EL (cell line): ENCODE measurements at places on chromosomes 13 and 19.

DNA sequence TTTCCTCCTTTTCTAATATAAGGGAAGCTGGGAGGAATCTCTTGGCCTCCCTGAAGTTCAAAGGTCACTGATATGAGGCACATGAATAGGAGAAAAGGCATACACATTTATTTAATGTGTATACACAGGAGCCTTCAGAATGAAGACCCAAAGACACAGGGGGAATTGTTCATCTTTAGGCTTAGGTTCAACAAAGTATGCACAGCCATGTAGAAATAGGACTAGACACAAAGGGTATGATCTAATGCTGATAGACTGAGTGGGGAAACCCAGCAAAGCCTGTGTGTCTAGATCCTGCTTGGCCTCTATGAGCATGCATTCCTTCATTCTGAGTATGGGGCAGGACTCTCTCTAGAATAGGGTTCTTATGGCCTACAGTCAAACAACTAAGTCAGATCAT, 177.1 kb upstream of the RFC3 start:
- DNase-seq: peak; percentile 32

- peak; percentile 35 for DNase-seq
Observed at GRCh38 chr19:13881251-13881691, 4.3 kb downstream of the NANOS3 start.

DNA sequence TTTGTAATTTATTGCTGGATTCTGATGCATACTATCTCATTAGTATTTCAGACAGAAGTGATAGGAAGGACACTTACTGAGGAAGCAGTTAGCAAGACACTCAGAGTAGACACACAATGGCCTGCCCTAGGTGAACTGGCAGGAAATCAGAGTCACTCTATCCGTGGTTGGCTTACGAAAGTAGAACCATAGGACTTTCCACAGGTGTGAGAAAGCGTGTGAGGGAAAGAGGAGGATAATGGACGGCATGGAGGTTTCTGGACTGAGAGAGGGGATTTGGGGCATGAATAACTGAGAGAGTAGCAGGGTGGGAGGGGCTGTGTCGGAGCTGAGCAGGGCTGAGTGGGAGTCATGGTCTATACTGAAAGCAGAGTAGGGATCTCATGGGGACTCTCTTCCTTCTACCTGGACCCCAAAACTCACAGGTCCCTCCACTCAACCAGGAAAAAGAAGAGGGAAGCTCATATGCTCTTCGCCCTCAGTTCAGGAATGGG, 18.7 kb upstream of the EID2 start:
- DNase-seq: no peak

- DNase-seq: no peak
Observed at GRCh38 chr19:51994048-51994644, 7.5 kb upstream of the ZNF350 start.

- DNase-seq: no peak
Observed at GRCh38 chr19:39540333-39540673, 342 bp upstream of the EID2 start.

DNA sequence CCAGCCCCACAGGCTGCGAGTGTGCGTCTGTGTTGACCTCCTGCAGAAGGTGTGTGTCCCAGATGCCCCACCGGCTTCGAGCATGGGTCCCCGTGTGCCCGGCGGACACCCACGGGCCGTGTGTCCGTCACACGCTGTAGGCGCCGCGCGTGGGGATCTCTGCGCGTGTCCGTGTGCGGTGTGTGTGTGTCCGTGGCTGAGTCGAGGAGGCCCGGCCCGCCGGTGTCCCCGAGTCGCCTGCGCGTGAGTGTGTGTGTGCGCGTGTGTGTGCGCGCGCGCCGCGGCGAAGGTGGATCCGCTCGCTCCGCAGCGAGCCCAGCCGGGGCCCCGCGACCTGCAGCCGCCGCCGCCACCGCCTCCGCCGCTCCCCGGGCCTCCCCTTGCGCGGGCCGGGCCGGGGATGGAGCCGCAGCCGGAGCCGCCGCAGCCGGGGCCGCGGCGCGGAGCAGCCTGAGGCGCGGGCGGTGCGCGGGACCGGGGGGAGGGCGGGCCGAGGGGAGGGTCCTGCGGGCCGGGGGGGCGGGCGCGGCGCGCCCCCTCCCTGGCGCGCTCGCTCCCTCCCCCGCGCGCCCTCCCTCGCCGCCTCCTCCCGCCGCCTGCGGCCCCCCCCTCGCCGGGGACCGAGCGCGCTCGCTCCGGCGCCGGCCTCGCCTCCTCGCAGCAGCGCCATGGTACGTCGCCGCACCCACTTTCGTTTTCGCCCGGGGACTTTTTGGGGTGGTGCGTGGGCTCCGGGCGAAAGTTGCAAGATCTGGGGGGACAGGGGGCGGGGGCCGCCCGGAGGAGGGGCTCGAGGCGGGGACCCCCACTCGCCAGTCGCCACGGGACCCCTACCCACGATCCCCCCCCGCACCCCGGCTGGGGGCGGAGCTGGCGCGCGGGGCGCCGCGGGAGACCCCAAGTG, 7.1 kb upstream of the NFIC start:
- peak; percentile 54 for DNase-seq

DNA sequence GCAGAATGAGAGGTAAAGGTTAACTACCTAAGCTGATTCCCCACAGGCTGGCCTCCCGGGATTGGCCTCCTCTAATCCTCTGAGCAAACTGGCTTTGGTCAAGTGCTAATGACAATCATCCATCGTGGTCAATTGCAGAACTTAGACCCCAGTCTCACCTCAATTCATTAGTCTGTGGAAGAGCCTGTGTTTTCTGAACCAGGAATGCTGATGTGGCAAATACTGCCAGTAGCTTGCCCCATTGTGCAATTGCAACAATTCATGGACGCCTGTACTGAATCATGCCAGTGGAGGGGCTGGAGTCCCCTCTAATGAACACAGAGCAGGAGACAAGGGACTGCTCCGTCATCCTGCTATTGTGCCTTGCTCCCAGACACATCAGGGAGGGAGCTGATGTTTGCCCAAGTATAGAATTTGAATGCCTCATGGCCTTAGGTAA, 1256.5 kb downstream of the EFNB2 start:
- no peak for DNase-seq

DNA sequence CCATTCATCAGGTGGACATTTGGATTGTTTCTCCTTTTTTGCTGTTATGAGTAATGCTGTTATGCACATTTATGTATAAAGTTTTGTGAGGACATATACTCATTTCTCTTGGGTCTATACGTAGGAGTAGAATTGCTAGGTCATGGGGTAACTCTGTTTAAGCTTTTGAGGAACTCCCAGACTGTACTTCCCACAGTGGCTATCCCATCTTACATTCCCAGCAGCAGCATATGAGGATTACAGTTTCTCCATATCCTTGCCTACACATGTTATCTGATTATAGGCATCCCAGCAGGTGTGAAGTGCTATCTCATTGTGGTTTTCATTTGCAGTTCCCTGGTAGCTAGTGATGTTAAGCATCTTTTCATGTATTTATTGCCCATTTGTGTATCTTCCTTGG, 5.9 kb downstream of the ZSCAN22 start:
- no peak for DNase-seq

GRCh38 chr13:38582133-38582532, 104.7 kb upstream of the FREM2 start:
- DNase-seq: peak; percentile 42

- no peak for DNase-seq
Observed at GRCh38 chr19:55491546-55492360, 3.5 kb downstream of the SSC5D start.

- no peak for DNase-seq
Observed at GRCh38 chr19:39180749-39181148, 16.0 kb upstream of the NCCRP1 start.

GRCh38 chr19:46958532-46958931, 61.1 kb upstream of the NPAS1 start:
- peak; percentile 71 for DNase-seq

DNA sequence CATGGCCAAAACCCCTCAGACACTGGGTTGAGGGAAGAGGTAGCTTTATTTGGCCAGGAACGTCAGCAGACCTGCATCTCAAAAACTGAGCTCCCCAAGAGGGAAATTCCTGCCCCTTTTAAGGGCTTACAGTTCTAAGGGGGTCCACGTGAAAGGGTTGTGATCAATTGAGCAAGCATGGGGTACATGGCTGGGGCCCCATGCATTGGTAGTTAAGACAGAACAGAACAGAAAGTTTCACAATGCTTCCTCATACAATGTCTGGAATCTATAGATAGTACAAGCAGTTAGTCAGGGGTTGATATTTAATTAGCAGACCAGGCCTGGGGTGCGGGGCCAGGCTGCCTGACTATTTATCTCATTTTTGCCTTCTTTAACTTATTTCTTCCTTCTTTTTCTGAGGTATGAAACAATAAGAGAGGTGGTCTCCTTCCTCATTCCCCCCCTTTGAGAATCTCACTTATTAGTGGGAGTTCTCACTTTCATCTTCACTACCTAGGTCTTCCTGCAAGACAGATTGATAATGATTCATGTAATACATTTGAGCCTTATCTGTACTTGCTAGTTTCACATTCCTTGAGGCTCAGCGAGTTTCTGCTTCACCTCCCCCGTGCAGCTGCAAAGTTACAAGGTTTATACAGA, 84.8 kb downstream of the SLC25A15 start:
- DNase-seq: no peak

GRCh38 chr19:14655726-14656125, 18.9 kb downstream of the ADGRE3 start:
- DNase-seq: no peak

DNA sequence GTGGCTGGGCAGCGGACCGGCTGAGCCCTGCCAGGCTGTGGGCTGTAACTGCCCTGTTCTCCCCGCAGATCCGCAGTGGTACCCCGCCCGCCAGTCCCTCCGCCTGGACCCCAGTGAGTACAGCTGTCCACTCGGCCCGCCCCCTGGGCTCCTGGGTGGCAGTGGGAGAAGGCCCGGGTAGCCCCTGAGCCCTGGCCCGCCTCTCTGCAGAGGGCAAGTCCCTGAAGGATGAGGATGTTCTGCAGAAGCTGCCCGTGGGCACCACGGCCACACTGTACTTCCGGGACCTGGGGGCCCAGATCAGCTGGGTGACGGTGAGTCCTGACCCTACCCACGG, 8.3 kb downstream of the NDUFB7 start:
- DNase-seq: no peak

DNA sequence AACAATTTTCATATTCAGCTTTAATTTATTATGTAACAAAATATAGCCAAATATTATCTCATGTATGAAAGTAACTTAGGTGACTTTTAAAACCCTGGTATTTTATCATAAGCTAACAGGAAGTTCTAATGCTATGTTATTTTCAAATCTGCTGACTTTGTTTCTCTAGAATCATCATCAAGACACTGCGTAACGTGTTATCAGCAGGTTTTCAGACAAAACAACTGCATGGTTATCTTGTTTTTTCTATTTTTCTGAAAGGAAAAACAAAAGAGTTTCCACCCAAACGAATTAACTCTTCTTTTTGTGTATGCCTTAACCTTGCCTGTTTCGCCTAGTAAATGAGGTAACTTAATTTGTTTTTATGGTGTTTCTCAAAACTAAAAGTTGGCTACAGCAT, 156.3 kb downstream of the TBC1D4 start:
- no peak for DNase-seq

DNA sequence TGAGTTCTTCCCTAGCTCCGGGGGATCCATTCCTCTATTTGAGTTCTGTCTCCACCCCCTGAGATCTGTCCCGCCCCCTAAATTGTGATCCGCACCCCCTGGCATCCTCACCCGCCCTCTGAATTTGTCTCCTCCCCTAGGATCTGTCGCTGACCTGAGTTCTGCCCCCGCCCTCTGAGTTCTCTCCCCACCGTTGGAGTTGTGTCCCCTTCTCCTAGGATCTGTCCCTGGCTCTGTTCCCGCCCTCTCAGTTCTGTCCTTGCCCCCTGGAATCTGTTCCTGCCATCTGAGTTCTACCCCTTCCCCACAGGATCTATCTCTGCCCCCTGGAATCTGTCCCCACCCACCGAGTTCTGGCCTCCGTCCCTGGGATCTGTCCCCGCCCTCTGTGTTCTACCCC, 1.0 kb upstream of the SLC17A7 start:
- DNase-seq: peak; percentile 36

GRCh38 chr13:46495651-46496050, 57.3 kb upstream of the LRCH1 start:
- DNase-seq: no peak

DNA sequence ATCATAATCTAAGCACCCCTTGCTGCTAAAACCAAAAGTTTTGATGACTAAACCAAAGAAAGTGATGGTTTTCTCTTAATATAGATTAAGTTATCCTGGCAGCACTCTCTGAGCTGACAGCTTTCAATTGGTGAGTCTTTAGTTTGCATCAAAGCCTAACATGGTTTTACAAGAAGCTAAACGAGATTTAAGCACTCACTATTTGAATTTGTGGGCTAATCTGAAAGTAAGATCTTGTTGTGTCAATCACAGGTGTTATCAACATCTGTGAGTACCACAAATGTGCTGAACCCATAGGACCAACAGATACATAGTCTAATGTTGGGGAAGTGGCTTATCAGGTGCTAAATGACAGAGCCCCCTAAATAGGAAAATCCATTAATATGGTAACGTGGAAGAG, 223.9 kb downstream of the LHFPL6 start:
- DNase-seq: no peak

GRCh38 chr19:31330761-31331160, 18.5 kb downstream of the TSHZ3 start:
- DNase-seq: no peak

DNA sequence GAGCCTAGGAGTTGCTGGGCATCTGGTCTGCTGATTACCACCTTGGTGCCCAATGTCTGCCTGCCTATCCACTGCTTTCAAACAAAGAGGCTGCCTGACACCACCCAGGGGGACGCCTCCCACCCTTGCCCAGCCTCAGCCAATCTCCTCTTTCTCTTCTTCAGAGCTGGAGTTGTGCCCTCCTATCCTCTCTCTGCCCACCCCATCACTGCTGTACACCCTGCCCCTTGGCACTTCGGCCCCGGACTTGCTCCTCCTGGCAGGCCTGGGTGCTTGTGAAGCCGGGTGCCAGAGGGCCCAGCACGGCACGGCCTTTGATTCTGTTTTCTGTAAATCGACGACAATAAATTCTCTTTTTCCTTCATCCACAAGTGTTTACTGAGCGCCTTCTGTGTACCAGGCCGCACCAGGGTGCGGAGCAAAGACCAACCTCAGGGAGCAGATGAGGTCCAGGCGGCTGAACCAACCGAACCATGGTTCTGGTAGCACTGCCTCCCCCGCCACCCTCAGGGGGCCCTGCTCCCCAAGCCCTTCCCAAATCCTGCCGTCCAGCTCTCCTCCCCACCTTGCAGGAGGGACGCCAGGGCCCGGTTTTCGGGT, 5.0 kb downstream of the RNF225 start:
- no peak for DNase-seq

DNA sequence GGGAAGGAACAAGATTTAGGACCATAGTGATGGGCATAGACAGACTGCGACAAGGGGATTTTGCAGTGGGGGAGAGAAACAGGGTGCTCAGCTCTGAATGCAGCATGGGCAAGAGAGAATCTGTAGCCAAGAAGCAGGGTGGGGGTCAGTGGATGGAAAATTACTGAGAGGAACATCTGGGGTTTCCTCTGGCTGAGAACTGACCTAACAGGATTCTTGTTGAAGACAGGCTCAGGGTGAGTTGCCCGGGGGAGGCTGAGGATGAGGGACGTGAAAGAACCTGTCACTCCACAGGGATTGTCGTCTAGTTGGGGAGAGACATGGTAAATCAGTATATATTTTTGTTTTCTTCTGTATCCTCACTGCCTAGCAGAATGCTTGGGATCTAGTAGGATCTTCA, 118.7 kb upstream of the PEG3 start:
- no peak for DNase-seq
